Putamen (tissue), 1 donor: ENCODE measurements at places on chromosomes 2 and 18.

DNA sequence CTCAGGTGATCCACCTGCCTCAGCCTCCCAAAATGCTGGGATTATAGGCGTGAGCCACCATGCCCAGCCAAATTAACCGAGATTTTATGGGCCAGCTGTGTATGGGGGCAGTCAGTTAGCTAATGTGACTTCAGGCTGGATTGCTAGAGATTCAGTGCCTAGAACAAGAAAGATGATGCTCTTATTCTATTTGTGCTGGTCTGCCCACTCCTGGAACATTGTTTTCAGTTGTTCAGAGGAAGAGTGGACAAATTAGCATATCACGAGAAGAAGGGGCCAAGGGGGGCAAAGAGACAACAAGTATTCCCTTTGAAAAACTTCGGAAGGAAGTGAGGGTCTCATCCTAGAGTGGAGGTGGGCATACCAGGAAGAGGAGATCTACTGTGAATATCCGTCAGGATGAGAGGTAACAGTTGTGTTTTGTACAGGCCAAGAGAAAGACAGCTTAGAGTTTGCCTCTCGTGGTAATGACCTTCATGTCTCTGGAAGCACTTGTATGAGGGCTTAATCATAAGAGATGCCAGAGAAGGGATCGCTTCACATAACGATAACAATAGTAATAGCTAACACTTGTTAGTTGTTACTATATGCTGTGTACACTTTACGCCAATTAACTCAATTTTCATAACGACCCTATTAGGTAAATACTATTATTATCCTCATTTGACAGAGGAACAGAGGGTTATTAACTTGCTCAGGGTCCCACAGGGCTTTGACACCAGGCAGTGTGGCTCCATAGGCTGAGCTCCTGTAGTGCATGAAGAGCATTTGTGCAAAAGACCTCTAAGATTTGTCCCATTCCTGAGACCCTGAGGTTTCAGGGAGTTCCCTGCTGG, 138.3 kb downstream of the DDX1 start:
- no peak for DNase-seq

DNA sequence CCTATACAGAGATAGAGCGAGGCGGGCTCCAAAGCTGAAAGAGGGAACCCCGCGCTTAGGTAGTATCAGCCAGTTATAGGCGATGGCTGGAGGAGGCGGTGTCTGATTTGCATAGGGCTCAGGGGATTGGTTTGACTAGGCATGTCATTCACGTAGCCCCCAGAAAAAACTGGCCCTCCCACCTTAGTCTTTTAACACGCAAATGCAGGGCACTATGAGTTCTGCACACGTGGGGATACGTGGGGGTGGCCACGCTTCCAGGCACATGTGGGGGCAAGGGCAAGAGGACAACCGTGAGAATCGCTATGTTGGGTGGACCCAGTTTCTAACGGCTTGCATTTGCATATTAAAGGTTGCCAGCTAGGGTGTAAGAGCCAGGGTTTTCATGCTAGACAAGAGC, 56.7 kb upstream of the MSTN start:
- DNase-seq, result peak; percentile 38

GRCh38 chr2:15281681-15282080, 279.5 kb downstream of the NBAS start:
- DNase-seq, result no peak

DNA sequence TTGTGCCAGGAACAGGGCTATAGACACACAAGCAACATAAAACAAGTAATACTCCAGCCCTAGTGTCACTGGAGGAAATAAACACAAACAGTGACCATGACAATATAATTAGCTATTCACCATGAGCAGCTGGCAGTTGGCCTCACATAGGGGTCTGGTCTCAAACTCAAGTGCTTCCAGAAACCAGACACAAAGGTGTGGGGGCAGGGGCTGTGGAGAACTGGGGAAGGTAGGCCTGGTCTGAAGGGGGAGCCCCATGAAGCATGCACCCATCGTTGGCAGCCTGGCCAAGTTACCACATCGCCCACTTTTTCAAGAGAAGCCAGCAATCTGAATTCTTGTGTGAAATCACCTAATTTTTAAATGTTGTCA, 49.5 kb upstream of the SP3 start:
- DNase-seq, result no peak

GRCh38 chr2:47704287-47704686, 78.7 kb upstream of the MSH6 start:
- no peak for DNase-seq

GRCh38 chr2:101551336-101551888, 76.5 kb upstream of the RFX8 start:
- no peak for DNase-seq

DNA sequence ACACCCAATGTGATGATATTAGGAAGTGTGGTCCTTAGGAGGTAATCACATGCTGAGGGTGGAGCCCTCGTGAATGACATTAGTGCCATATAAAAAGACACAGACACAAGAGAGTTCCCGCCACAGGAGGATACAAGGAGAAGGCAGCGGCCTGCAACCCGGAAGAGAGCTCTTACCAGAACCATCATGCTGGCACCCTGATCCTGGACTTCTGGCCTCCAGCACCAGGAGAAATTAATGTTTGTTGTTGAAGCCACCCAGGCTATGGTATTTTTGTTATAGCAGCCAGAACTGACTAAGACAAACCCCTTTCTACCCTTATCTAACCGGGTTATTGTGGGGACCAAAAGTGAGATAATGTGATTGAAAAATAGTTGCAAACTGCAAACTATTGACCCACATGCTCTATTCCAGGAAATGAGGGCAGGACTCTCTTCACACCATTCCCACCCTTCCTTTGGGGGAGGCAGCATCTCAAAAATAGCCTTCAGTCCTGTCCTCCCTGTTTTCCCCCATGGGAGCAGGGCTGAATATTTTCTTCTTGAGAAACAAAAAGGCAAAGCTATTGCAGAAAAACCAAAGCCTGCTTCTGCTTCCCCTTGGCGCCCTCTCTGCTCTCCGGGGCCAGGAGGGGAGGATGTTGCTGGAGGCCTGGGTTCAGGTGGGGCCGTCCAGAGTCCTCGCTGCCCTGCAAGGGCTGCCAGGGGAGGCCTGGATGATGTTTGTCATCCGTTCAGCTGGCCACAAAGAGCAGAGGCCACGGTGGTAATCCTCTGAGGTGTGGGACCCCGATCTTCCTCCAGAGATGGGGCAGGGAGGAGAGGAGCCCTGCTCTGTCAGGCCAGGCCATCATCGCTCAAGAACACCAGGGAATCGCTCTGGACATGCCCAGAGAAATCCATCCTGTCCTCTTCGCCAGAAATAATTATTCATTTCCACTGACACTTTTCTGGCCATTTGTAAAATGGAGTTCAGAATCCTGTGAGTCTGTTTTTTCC, 73.8 kb upstream of the HAAO start:
- DNase-seq, result no peak

GRCh38 chr2:83582589-83582988, 876.5 kb downstream of the SUCLG1 start:
- DNase-seq, result no peak

DNA sequence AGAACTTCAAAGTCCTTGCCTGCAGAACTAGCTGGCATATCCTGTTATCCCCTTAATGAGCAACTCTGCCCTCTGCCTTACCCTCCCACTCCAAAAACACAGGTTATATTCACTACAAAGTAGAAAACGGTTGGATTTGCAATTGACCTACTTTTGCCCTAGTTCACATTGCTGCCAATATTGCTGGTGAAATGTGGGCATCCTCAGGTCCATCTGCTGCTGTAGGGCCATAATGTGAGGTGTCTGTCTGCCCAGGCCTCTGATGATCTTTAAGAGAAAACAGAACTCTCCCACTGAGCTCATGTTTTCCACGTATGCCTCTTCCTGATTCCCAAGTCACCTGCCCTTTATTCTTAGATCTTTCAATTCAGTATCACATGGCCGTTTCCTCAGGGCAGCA, 294.0 kb upstream of the CDH20 start:
- no peak for DNase-seq

- DNase-seq, result no peak
Measured at GRCh38 chr18:36392164-36392978, 94.9 kb downstream of the FHOD3 start.

GRCh38 chr2:120722568-120723421, 12.9 kb upstream of the GLI2 start:
- no peak for DNase-seq

GRCh38 chr2:163397451-163397850, 338.4 kb downstream of the FIGN start:
- no peak for DNase-seq

- no peak for DNase-seq
Measured at GRCh38 chr2:214492152-214492551, 81.3 kb downstream of the VWC2L start.

GRCh38 chr2:86211033-86211795, 12.0 kb downstream of the MRPL35 start:
- no peak for DNase-seq

- DNase-seq, result no peak
Measured at GRCh38 chr2:241074065-241074818, 27.8 kb downstream of the MTERF4 start.

DNA sequence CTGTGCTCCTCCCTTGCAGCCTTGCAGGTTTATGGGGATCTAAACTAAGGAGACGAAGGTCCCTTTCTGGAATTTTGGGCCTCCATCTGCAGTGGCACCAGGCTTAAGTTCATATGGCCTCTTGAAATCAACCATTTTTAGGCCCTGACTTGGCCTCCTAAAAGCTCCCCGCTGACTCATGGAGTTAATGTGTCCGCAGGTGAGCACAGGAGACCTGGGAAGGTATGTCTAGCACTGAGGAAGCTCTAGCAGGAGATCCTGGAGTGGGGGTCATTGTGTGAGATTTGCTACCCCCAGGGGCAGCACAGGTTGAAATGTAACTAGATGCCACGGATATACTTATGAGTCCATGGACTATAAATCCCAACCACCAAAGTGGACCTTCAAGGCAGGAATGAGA, 95.9 kb upstream of the CELF4 start:
- no peak for DNase-seq

DNA sequence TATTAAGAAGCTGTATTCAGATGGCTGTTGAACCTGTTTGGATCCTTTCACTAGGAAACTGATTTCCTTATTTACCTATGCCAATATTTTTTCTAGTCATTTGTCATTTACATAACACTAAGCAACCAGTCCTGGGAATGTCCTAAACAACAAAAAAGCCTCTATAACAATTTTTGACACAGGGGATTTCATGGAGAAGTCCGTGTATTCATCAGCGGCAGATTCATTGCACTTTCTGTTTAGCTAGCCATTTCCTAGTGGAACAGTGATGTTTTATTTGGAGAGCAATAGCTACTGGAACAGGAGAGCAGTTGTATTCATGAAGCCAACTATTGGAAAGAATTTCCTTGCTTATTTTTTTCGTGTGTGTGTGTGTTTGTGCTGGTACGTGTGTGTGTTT, 604.3 kb upstream of the POU3F3 start:
- no peak for DNase-seq

GRCh38 chr2:64086347-64087082, 57.7 kb downstream of the PELI1 start:
- no peak for DNase-seq

- no peak for DNase-seq
Measured at GRCh38 chr2:120108049-120108448, 95.2 kb downstream of the EPB41L5 start.
